CD4-positive, alpha-beta T cell treated with Interleukin-12 subunit alpha and Interleukin-12 subunit beta, for 1 hour (primary cell): ENCODE measurements at places on chromosomes 16 and 17.

- DNase-seq = no peak
Measured at GRCh38 chr16:72878301-72879269, 169.3 kb downstream of the ZFHX3 start.

DNA sequence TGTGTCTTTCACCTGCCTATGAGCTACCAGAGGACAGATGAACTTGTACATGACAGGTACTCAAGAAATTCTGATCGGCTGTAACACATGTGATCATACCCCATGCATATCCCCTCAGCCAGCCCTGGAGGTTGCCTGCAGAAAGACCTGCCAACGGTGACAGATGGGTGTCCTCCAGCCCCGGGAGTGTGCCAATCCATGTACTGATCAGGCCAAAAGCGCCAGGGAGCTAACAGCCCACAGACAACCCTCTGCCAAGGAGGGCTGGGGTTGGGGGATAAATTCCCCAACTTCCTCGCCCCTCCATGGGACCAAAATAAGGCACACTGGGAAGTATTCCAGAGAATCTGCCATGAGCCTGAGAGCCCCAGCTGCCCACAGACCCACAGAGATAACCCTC is 189.4 kb downstream of the CCT6B start:
- DNase-seq = no peak

DNA sequence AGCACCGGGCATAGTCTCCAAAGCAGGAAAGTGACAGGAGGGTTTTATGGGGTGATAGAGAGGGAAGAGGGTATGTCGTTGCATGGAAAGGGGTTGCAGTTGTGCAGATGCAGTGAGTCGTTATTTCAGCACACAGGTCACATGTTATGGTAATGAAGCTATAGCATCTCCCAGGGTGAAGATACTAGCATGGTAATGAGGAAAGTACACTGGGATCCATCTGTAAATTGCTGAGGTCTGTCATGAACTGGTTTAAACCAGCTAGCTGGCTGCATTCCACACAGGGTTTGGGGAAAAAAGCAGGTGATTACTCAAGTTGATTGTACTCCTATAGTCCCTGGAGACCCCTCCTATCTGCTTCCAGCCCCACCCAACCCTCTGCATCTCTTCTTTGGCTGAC is 11.7 kb downstream of the COX11 start:
- DNase-seq = no peak

DNA sequence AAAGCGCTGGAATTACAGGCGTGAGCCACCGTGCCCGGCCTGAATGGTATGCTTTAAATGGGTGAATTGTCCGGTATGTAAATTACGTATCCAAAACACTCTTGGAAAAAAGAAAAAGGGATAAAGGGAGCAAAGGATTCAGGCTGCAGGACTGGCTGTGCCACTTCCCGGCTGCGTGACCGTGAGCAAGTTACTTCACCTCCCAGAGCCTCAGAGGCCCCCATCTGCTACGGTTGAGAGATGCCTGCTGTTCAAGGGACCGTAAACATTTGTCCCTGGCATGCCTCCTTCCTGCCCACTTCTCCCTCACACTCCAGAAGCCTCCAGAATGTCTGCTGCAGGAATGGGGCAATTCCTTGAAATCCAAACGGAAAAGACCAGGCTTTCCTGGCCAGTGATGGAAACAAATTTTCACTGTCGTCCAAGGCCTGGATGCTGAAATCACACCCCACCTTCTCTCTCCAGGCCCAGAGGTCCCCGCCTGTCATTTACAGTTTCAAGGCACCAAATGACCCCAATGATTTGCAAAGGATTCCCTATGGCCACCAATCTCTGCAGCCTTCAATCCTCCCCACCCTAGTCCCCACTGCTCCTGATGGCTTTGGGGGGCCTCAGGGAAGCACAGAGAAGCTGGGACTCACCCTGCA is 22.9 kb upstream of the LITAF start:
- DNase-seq = no peak

DNA sequence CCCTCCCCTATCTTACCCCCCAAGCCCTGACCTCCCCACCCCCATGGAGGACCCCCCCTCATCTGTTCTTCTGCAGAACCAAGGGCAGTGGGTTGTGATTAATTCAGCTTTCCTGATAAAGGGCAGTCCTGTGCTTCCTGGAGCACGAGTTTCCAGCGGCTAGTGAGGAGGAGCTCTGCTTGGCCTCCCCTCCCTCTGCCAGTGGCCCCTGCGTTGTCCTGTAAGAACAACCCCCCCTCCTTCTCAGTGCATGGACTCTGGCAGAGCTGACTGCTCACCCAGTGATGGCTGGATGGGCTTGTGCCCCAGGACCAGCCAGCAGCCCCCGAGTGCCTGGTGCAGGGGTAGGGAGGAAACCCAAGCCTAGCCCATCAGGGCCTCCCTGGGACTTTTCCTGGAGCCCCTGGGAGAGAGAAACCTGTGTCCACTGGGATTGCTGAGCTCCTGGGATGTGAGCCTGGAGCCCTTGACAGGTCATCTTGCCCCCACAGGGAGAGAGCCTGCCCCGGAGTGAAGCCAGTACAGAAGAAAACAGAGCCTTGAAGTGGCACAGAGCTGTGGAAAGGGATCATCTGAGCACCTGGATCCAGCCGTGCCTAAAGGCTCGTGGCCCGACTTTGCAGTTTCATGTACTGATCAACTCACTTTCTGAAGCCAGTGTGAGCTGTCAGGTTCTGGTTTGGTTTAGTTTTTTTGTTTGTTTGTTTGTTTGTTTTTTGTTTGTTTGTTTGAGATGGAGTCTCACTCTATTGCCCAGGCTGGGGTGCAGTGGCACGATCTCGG is 26.5 kb downstream of the MMP15 start:
- DNase-seq = no peak
